COLO829 (cell line): ENCODE measurements at places on chromosomes 13 and 19.

GRCh38 chr13:108376308-108376707 lies 106.8 kb downstream of the TNFSF13B start:
- no peak for DNase-seq

DNA sequence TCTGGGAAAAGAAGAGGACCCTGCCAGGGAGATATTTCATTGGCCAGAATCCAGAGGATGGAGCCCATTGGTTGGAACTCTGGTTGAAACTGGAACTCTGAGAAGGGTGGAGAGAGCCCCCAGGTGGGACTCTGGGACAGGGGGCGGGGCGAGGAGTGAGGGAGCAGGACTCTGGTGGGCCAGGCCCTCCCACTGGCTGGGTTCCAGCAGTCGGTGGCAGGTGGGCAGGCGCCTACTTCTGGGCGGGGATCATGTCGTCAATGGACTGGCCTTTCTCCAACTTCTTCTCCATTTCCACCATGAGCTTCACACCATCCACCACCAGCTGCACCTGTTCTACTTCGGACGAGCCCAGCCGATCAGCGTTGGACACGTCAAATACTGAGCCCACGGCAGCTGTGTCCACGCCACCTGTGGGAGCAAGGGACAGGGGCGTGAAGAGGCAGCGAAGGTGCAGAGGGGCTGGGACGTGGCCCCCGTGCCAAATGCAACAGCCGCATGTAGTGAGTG lies 16.1 kb downstream of the CKM start:
- no peak for DNase-seq

DNA sequence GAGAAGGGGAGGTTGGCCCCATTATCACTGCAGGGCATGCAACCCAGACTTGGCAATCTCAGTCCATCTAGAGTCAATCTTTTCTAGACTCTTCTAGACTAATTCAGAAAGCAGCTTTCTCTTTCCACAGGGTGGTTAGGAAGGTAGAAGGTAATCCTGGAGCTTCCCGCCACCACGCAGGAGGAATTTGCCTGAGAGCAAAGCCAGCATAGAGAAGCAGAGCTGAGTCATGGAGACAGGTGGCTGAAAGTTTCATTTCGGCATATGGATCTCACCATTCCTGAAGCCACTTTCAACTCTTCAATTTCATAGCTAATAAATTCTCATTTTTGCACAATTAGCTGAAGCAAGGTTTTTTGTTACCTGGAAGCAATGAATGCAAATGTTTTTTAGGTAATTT lies 29.0 kb upstream of the FFAR2 start:
- DNase-seq: no peak

- DNase-seq: no peak
Observed at GRCh38 chr19:12789904-12790619, 1.2 kb upstream of the JUNB start.

- no peak for DNase-seq
Observed at GRCh38 chr19:19630062-19630414, 2.0 kb upstream of the LPAR2 start.

DNA sequence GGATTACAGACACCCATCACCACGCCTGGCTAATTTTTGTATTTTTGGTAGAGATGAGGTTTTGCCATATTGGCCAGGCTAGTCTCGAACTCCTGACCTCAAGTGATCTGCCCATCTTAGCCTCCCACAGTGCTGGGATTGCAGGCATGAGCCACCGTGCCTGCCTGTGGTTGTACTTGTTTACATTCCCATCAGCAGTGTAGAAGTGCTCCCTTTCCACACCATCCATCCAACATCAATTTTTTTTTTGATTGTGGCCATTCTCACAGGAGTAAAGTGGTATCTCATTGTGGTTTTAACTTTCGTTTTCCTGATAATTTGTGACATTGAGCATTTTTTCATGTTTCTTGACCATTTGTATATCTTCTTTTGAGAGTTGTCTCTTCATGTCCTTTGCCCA lies 1019.4 kb upstream of the SLC10A2 start:
- no peak for DNase-seq

GRCh38 chr19:55090564-55090963 lies 14.9 kb downstream of the EPS8L1 start:
- DNase-seq: no peak

- no peak for DNase-seq
Observed at GRCh38 chr19:4090356-4091220, 23.9 kb upstream of the ZBTB7A start.

DNA sequence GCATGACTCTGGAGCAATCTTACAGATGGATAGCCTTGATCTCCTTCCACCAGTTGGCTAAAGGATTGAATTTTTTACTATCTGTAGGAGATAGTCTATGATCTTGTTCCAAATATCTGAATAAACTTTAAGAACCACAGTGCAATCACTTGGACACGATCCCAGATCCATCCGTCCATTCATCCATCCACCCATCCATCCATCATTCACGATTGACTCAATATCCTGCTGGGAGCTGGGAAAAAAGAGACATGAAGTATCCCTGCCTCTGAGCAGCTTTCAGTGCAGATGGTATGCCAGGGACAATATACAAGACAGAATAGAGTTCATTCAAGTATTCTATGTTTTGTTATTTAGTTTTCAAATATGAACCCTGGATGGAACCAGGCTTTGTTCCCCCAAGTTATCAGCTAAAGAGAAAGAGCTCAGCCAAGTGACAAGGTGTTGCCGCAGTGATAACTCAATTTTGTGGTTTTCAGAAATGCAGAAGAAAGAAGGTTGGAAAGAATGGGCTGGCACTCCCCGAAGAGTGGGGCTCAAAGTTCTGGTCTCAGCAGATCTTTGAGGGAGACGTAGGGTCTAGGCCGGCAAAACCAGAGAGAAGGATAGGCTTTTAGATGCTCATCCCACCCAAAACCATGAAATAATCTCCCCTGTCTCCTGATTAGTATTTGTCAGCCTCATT lies 66.3 kb downstream of the IRS2 start:
- no peak for DNase-seq

DNA sequence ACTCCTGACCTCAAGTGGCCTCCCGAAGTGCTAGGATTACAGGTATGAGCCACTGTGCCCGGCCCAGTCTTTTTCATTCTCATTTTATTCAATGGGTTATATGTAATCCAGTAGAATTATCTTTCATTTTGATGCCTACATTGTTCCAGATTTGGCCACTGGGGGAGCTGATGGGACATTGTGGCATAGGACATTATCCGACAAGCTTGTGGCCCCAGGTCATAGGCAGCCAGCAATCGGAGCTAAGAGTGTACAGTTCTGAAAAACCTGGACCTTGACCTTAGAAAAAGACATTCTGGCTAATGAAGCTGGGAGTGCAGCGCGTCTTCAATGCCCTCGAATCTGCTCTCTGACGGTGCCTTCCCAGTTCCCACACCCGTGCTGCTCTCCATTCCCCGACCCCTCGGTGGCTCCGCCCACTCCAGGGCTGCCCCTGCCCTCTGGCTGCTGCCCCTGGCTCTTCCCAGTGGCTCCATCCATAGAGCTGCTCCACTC lies 108.7 kb downstream of the TEX29 start:
- DNase-seq: peak; percentile 43

- DNase-seq: peak; percentile 50
Observed at GRCh38 chr19:29771708-29772414, 39.9 kb upstream of the CCNE1 start.

DNA sequence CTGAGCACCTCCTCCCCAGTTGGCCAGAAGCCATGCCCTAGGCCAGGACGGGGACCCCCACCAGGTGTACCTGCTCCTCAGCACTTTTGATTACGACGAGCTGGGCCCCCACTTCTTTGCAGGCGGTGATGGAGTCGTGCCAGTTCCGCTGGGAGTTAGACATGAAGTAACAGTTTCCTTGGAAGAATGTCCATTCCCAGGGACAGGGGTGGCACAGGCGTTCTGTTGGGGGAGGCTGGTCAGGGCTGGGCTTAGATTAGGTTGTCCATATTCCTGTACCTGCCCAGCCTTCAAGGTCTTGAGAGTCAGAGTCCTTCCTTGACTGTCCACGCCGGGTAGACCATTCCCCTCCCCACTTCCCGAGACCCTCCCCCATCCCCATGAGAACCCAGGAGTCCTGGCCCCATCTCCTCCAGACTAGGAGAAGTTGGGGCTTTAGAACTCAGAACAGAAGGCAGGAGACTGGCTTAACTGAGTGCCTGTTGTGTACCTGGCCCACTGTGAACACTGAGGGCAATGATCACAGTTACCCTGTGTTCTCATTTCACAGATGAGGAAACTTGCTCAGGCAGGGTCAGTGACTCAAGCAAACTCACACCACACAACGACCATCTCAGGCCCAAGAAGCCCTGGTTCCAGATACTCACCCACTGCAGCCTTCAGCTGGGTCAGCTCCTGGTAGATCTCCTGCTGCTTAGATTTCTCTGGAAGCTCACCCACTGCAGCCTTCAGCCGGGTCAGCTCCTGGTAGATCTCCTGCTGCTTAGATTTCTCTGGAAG lies 2.3 kb downstream of the CD209 start:
- no peak for DNase-seq

- no peak for DNase-seq
Observed at GRCh38 chr13:25816239-25816638, 235.6 kb downstream of the SHISA2 start.

DNA sequence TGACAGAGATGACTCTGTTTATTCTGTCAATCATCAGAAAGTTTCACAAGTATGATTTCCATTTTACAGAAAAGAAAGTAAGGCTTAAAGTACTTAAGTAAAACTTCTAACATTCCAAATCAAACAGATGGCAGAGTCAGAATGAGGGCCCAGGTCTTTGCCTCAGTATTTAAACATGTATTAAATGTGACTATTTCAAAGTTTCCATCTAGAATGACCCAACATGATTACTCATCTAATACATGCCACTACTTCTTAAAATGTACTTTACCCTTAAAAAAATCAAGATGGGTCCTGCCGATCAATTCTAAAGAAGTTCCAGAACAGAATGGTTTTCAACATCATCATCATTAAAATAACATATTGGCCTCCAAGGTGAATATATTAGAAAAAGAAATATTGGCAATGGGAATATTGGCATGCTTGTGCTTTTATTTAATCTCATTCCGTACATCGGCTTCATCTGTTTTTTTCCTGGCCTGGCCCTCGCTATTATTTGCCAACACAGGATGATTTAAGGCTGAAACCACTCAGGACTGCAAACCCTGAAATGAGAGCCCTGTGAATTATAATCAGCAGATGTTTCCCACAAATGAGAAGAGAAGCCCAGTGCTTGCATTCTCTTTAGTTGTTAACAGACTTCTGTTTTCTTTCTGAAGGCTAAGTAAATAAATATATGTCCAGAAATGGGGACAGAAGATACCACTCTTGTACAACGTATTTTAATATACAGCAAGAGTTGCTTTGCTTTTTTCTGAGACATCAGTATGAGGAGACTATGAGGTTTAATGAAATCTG lies 340.0 kb downstream of the DNAJC15 start:
- no peak for DNase-seq

DNA sequence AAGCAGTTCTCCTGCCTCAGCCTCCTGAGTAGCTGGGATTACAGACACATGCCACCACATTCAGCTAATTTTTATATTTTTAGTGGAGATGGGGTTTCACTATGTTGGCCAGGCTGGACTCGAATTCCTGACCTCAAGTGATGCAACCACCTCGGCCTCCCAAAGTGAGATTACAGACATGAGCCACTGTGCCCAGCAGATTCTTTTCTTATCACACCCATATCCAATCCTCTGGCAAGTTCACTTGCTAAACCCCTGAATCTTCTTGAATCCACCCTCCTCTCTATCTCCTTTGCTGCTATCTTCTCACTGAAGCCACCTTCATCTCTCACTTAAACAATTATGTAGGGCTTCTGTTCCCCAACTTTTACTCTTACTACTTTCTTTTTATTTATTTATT lies 17.5 kb downstream of the TMEM143 start:
- DNase-seq: no peak

DNA sequence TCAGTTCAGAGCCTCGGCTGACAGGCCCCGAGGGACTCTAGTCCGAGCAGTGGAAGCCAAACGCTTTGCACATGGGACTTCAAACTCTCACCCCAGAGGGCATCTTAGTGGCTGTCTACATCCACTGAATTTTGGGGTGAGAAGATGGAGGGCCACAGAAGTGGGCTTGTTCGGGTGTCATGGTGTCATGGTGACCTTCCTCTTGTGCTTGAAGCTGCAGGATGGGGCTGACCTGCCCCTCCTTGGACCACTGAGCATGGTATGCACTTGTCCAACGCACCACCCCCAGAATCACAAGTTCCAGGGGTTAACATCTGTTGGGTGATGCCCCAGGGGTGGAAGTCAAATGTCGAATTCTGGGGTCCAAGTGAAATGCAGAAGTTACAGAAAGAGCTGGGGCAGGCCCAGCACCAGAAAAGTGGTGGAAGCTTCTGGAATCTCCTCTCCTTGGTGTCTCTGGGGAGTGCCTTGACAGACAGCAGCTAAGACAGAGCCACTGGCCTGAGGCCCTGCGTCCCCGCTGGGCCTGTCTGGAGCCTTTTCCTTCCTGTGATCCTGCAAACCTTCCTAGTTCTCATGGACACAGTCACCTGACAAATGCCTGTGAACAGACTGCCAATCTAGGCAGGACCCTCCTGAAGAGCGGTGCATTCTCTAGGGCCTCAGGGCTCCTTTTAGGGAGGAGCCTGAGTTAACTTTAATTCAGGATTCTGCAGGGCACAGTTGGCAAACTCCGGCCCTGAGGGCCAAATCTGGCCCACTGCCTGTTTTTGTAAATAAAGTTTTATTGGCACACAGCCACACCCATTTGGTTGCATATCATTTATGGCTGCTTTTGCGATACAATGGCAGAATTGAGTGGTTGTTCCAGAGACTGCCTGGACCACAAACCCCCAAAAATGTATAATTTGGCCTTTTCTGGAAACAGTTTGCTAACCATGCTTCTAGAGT lies 65.1 kb upstream of the RANBP3 start:
- no peak for DNase-seq

GRCh38 chr19:3250675-3251074 lies 26.2 kb downstream of the CELF5 start:
- DNase-seq: peak; percentile 33

GRCh38 chr19:38632476-38633213 lies 13.7 kb downstream of the EIF3K start:
- DNase-seq: no peak

- DNase-seq: no peak
Observed at GRCh38 chr19:17706750-17707181, 12.5 kb upstream of the MAP1S start.

- DNase-seq: no peak
Observed at GRCh38 chr13:51793570-51794271, 10.2 kb downstream of the DHRS12 start.

GRCh38 chr19:4061178-4061682 lies 5.5 kb downstream of the ZBTB7A start:
- DNase-seq: no peak

- peak; percentile 77 for DNase-seq
Observed at GRCh38 chr19:4910594-4911281, 1.4 kb downstream of the UHRF1 start.

GRCh38 chr19:50673118-50673517 lies 23.9 kb downstream of the C19orf81 start:
- DNase-seq: no peak

GRCh38 chr13:81927347-81927746 lies 1586.4 kb upstream of the SPRY2 start:
- no peak for DNase-seq

- DNase-seq: peak; percentile 36
Observed at GRCh38 chr19:49533551-49534488, 6.0 kb downstream of the RCN3 start.
